Keratinocyte (primary cell): ENCODE measurements at places on chromosomes 13 and 19. TPM values are rescaled to one million over a fixed set of nuclear protein-coding genes. Genes with fewer than 3 reads are reported as not detected.

The GNG7 gene
- polyA plus RNA-seq: 0.01 to 0.11 TPM (median 0.06 TPM) in 3 replicates

The CASP14 gene
- 52.7 to 243 TPM (median 122 TPM) in 3 replicates for polyA plus RNA-seq

The B3GNT8 gene
- polyA plus RNA-seq: 0.45 to 1.8 TPM (median 0.97 TPM) in 3 replicates

The SDHAF1 gene
- 7.3 to 11.9 TPM (median 8.0 TPM) in 3 replicates for polyA plus RNA-seq

The URAD gene
- not detected in 3 replicates for polyA plus RNA-seq

The SMIM24 gene
- not detected in 3 replicates for polyA plus RNA-seq

The IGFL3 gene
- 236 to 560 TPM (median 344 TPM) in 3 replicates for polyA plus RNA-seq

- no peaks in the 10 kb centered on the region for H3K4me1 ChIP-seq
- H3K27ac ChIP-seq: no peak overlapping the region
- H3K36me3 ChIP-seq: no peaks in the 10 kb centered on the region
- H3K4me3 ChIP-seq: no peak overlapping the region
- H3K27me3 ChIP-seq: no peaks in the 10 kb centered on the region
- DNase-seq: no peak
These were observed 218.1 kb downstream of the TBC1D4 start for GRCh38 chr13:75263741-75264407.

DNA sequence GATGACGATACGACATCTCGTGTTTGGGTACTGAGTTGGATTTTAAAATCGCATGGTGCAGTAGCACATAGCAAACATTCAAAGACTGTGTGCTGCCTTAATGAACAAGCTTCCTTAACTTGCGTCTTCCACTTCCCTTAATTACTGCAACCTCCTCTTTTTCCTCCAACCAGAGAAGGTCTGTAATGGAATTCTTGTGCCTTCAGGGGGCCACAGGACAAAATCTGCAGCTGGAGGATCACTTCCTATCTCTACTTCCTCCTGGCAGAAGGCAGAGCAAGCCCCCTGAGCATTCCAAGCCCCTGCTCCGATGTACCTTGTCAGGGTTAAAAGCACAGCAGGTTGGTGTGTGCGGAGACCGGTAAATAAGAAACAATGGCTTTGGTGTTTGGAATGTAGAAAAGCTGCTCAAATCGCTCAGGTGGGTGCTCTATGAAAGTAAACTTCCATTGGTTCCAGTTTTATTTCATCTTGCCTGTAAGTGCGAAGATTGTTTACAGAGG lies 151.3 kb upstream of the UQCRFS1 start:
- H3K4me1 ChIP-seq: no peaks in the 10 kb centered on the region
- H3K27ac ChIP-seq: no peak overlapping the region
- no peak for DNase-seq

- H3K4me3 ChIP-seq: no peak overlapping the region
- no peak for DNase-seq
- peaks cover 3% of the 10 kb centered on the region for H3K4me1 ChIP-seq
- no peaks in the 10 kb centered on the region for H3K27me3 ChIP-seq
These were observed 55.4 kb downstream of the INTS6 start for GRCh38 chr13:51397262-51397941.

GRCh38 chr13:67071918-67072598 lies 158.1 kb downstream of the PCDH9 start:
- no peak overlapping the region for H3K4me3 ChIP-seq
- H3K27me3 ChIP-seq: no peaks in the 10 kb centered on the region
- H3K36me3 ChIP-seq: no peaks in the 10 kb centered on the region
- H3K27ac ChIP-seq: no peak overlapping the region

- H3K4me3 ChIP-seq: no peak overlapping the region
- H3K4me1 ChIP-seq: no peaks in the 10 kb centered on the region
- H3K36me3 ChIP-seq: no peaks in the 10 kb centered on the region
- H3K27ac ChIP-seq: no peak overlapping the region
- DNase-seq: no peak
- no peaks in the 10 kb centered on the region for H3K27me3 ChIP-seq
These were observed 91.0 kb downstream of the UFM1 start for GRCh38 chr13:38440666-38441065.

GRCh38 chr19:49678985-49679770 lies 2.1 kb downstream of the PRMT1 start:
- H3K36me3 ChIP-seq: peaks cover 24% of the 10 kb centered on the region
- DNase-seq: no peak
- no peaks in the 10 kb centered on the region for H3K27me3 ChIP-seq
- peaks cover 24% of the 10 kb centered on the region for H3K4me1 ChIP-seq

GRCh38 chr19:21848706-21849105 lies 12.7 kb upstream of the ZNF43 start:
- no peak overlapping the region for H3K27ac ChIP-seq
- no peaks in the 10 kb centered on the region for H3K27me3 ChIP-seq
- H3K4me1 ChIP-seq: peaks cover 5% of the 10 kb centered on the region
